ENCODE measurements at places on chromosomes 1 and 21.

DNA sequence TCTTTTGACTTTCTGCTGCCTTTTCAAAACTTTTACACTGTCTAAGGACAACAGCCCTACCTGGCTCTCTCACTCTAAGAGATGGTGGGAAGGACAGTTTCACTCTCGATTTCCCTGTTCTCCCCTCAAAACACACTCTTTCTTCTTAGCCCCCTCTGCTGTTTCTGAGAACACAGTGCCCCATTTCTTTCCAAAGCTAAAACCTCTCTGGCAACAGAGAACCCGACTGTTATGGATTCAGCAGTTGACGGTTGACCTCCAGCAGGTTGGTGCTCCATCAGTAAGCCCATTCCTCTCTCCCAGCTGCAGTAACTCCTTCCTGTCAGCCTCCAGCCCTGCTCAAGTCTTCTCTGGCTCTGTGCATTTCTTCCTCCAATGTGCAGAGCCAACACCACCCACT, 88.2 kb upstream of the ABCD3 start:
- no peak for DNase-seq

GRCh38 chr1:167435484-167435883, 82.8 kb downstream of the CD247 start:
- DNase-seq, result no peak

DNA sequence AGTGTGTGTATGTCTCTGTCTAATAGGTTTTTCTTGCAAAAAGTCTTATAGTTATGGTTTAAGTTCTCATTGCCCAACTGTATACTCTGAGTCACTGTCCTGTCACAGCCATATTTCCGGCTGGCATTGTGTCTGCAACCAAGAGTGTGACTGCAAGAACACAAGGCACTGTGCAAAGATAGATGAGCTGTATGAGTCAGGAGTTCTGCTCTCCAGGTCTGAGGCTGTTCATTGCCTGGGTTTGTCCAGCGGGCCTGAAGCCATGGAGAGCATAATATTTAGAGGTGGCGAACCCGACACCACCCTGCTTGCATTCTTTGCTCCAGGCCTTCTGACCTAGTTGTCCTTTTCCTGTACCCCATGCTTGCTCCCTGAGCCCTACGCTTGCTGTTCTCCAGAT, 50.9 kb upstream of the CNIH3 start:
- DNase-seq, result no peak

GRCh38 chr1:221689138-221689537, 52.8 kb downstream of the DUSP10 start:
- no peak for DNase-seq

DNA sequence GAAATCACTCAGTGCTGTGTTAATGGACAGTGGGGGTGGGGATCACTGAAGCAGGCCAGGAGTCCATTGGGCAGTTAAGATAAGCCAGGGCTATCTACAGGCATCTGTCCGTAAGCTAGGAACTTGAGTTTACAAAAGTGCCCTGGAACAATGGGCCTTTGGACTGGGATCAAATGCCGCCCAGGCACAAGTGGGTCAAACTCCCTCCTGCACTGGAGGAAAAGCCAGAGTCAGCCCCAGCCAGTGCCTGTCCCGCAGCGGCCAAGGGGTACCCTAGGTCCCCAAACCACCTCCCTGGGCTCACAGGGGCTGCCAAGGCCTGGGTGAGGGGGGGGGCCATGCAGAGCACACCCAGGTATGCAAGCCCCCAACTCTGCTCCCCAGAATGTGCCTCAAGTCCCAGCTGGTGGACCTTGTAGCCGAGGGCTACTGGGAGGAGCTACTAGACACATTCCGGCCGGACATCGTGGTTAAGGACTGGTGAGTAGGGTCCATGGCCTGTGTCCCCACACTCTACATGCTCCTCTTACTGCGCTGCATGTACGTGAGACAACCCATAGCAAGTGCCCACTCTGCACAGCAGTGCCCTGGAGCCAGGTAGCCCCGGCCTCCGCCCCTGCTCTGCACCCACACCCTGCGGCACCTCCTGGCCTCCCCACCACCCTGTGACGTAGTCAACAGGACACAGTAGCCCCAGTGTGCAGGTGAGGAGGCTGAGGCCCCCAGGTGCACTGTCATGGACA, 7.7 kb downstream of the FBXO6 start:
- no peak for DNase-seq

All from stimulated activated CD4-positive, alpha-beta T cell treated with anti-CD3 and anti-CD28 coated beads, Interleukin-1b, Interleukin-23, amount 100 ng/mL, for 4 hours (primary cell).